Bronchial smooth muscle cell (primary cell): ENCODE measurements at places on chromosomes 2 and 18. TPM values are rescaled to one million over a fixed set of nuclear protein-coding genes. Genes with fewer than 3 reads are reported as not detected.

The DCDC2C gene
- not detected in 2 replicates for total RNA-seq

The GPR35 gene
- total RNA-seq: 0.32 and 0.52 TPM in 2 replicates

The LBX2 gene
- 3.8 and 6.4 TPM in 2 replicates for total RNA-seq

The TRPM8 gene
- total RNA-seq: 0.47 TPM in 1 of 2 replicates, not detected in the other

The GMPPA gene
- total RNA-seq: 57.7 and 58.9 TPM in 2 replicates

The TFPI gene
- 103 and 147 TPM in 2 replicates for total RNA-seq

The MROH2A gene
- total RNA-seq: under 0.01 TPM in 1 of 2 replicates, not detected in the other

The C18orf54 gene
- total RNA-seq: 1.6 and 1.9 TPM in 2 replicates

The TTC39C gene
- total RNA-seq: 13.4 and 28.2 TPM in 2 replicates

The CELF4 gene
- not detected in 2 replicates for total RNA-seq

The SERPINB5 gene
- total RNA-seq: 0.16 and 0.34 TPM in 2 replicates

The DOK6 gene
- 3.2 and 9.0 TPM in 2 replicates for total RNA-seq

The GALNT13 gene
- total RNA-seq: under 0.01 TPM in 1 of 2 replicates, not detected in the other
